Esophagus squamous epithelium (tissue), 5 donors: ENCODE measurements at places on chromosomes 2 and 18. TPM values are rescaled to one million over a fixed set of nuclear protein-coding genes. Genes with fewer than 3 reads are reported as not detected.

The CIDEA gene
- not detected for total RNA-seq

The MERTK gene
- total RNA-seq = 1.8 TPM

The IL37 gene
- total RNA-seq = not detected

The COL4A4 gene
- total RNA-seq = 2.3 TPM

The TMEFF2 gene
- not detected for total RNA-seq

The CYS1 gene
- total RNA-seq = 0.09 TPM

The NEU2 gene
- not detected for total RNA-seq

The RGPD3 gene
- total RNA-seq = 0.49 TPM

The MYO1B gene
- total RNA-seq = 47.6 TPM

The DSC2 gene
- 154 TPM for total RNA-seq

The SPP2 gene
- not detected for total RNA-seq

The GAL3ST2 gene
- 0.38 TPM for total RNA-seq

The ZNF519 gene
- total RNA-seq = 15.4 TPM

The SH3BP4 gene
- total RNA-seq = 16.5 TPM

The USP37 gene
- total RNA-seq = 6.0 TPM

The DOCK10 gene
- 16.6 TPM for total RNA-seq

The ABHD3 gene
- total RNA-seq = 21.1 TPM

The WDR33 gene
- total RNA-seq = 15.6 TPM

The KRTCAP3 gene
- total RNA-seq = 14.3 TPM

The LYG1 gene
- total RNA-seq = not detected

The POTEI gene
- total RNA-seq = not detected

The TAF4B gene
- 7.7 TPM for total RNA-seq
